ENCODE measurements at places on chromosomes 16 and 17.
A peak's percentile ranks its signal among the peaks of the same experiment; 100 is the strongest.

GRCh38 chr17:79573196-79573896, 37.5 kb downstream of the RBFOX3 start:
- no peak for DNase-seq

DNA sequence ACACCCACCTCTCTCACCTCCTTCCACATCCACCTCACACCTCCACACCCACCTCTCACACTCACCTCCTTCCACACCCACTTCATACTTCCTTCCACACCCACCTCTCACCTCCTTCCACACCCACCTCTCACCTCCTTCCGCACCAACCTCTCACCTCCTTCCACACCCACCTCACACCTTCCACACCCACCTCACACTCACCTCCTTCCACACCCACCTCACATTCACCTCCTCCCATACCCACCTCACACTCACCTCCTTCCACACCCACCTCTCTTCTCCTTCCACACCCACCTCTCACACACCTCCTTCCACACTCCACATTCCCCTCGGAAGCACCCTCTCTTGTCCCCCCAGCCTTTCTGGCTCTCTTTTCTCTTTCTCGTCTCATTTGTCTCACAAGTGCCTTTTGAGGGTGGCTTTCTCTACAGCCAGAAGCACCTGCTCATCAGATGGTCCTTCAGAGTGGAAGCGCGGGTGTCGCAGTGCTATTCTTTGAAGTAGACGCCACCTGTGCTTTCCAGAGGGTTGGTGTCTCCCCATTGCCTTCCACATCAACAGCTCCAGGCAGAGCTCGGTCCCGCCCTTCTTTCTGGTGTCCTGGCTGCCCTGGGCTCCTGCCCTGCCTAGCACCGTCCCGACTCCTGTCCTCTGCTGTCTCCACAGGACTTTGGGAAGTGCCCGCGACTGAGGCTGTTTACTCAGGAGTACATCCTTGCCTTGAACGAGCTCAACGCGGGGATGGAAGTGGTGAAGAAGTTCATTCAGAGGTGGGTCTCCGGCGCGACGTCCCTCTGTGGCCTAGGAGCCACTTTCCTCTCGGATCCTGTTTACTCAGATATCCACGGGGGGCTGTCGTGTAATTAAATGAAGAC, 109.4 kb upstream of the PLCG2 start:
- no peak for DNase-seq

- DNase-seq: no peak
Measured at GRCh38 chr17:77227461-77228240, 86.9 kb downstream of the SEC14L1 start.

GRCh38 chr16:50614955-50615724, 66.0 kb downstream of the SNX20 start:
- DNase-seq: no peak

- no peak for DNase-seq
Measured at GRCh38 chr17:36808180-36808661, 129.1 kb upstream of the LHX1 start.

GRCh38 chr16:78926723-78927210, 673.8 kb downstream of the MAF start:
- DNase-seq: no peak

GRCh38 chr17:36608794-36609497, 7.6 kb downstream of the MRM1 start:
- DNase-seq: no peak

DNA sequence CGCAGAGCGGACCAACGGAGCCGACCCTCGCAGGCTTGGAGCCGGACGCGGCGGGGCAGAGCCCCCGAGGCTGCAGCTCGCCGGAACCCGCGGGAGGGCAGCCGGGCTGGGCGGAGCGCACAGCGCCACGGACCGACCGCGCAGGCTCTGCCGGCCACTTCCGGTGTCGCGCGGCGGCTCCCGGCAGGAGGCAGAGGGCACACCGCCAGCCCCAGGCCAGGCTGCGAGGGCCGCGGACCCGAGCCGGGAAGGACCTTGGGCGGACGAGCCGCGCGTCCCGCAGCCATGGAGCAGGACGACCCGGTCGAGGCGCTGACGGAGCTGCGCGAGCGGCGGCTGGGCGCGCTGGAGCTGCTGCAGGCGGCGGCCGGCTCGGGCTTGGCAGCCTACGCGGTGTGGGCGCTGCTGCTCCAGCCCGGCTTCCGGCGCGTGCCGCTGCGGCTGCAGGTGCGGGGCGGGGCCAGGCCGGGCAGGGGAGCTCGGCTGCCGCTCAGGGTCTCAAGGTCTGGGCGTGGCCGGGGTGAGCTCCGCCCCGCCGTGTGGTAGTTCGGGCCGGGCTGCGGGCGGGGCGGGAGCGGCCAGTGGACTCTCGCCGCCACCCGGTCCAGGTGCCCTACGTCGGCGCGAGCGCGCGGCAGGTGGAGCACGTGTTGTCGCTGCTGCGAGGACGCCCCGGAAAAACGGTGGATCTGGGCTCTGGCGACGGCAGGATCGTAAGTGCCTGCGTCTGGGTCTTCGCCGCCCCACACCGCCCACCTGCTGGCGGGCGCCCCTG, at the start of gene ANTKMT:
Gene ANTKMT, plus strand, starts transcription at position 157 of the 775 bp plus-strand sequence. Its CDS starts 129 bp downstream, at position 286.
- peak; percentile 65 for DNase-seq

- DNase-seq: no peak
Measured at GRCh38 chr16:64304951-64305350, 816.9 kb downstream of the CDH11 start.

DNA sequence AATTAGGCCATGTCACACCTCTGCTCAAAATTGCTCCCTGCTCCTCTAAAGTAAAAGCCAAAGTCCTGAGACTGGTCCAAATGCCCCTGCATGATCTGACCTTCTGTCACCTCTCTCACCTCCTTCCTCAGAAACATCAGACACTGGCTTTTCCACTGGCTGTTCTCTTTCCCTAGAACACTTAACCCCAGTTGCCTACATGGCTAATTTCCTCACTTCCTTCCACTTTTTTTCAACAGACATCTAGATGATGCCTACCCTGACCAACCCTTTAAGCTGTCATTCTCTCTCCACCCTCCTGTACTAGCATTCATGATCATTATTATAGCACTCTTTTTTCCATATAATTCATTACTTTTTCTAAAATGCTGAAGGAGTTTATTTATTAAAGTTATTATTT, 31.0 kb downstream of the CCT6B start:
- DNase-seq: no peak

DNA sequence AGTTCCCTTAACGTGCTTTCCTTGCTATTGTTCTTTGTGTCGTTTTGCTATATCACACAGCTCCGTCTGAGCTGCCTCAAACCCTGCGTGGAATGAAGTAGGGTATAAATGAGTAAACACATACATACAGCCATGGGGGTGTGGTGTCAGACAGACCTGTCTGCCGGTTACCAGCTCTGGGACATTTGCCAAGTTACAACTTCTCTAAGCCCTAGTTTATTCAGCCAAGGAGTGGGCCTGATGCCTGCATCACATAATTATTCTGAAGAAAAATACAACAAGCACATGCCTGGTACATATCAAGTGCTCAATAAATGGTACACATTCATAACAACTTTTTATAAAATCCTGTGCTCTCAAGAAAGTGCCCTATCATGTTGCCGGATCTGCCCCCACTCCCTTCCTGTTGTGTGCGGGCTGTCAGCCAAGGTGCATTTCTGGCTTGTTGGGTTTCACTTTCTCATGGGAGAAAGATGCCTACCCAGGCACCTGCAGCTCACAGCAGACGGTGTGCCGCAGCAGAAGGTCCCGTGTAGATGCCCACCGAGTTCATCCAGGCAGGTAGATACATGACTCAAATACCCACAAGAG, 30.5 kb downstream of the SMPD3 start:
- DNase-seq: peak; percentile 57

DNA sequence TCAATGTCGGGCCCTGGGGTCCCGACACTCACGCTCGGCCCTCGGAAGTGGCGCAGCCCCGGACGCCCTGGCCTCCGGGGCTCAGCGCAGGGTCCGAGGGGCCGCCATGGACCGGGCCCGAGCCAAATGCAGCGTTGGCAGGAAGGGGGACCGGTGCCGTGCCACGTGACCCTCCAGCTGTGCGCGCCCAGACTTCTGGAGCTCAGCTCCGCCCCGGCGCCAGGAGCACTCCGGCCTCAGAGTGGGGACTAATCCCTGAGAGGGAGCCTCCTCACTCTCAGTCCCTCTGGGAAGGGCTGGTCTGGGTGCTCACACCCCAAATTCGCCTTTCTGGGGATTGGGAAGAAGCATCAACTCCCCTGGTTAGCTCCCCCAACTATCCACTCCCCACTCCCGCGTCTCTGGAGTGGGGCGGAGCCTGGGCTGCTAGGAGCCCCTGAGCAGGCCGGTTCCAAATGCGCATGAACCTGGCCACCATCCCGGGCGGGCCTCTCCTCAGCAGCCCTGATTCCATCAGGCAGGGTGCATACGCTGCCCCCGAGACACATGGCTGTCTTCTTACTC, at the start of gene B3GNT9:
Gene B3GNT9, minus strand, starts transcription at position 166 of the 564 bp plus-strand sequence. CDS start 513 bp downstream, outside the sequence.
- peak; percentile 54 for DNase-seq

- DNase-seq: no peak
Measured at GRCh38 chr17:66467766-66468165, 165.4 kb downstream of the PRKCA start.

DNA sequence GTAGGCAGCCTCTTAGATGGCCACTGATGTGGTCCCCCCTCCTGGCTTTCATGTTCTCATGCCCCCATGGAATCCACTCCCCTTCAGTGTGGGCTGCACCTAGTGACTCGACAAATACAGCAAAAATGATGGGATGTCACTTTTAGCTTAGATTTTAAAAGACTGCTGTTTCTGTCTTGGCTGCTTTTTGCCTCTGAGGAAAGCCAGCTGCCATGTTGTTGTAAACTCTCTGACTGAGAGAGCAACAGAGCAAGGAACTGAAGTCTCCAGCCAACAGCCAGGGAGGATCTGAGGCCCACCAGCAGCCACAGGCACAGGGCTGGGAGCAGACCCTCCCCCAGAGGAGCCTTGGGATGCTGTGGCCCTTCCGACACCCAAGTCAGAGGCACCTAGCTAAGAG, 60.6 kb upstream of the MARCHF10 start:
- DNase-seq: no peak

GRCh38 chr17:5203178-5203907, 11.7 kb upstream of the ZNF594 start:
- no peak for DNase-seq

- DNase-seq: no peak
Measured at GRCh38 chr17:38539386-38539785, 66.4 kb downstream of the SRCIN1 start.

DNA sequence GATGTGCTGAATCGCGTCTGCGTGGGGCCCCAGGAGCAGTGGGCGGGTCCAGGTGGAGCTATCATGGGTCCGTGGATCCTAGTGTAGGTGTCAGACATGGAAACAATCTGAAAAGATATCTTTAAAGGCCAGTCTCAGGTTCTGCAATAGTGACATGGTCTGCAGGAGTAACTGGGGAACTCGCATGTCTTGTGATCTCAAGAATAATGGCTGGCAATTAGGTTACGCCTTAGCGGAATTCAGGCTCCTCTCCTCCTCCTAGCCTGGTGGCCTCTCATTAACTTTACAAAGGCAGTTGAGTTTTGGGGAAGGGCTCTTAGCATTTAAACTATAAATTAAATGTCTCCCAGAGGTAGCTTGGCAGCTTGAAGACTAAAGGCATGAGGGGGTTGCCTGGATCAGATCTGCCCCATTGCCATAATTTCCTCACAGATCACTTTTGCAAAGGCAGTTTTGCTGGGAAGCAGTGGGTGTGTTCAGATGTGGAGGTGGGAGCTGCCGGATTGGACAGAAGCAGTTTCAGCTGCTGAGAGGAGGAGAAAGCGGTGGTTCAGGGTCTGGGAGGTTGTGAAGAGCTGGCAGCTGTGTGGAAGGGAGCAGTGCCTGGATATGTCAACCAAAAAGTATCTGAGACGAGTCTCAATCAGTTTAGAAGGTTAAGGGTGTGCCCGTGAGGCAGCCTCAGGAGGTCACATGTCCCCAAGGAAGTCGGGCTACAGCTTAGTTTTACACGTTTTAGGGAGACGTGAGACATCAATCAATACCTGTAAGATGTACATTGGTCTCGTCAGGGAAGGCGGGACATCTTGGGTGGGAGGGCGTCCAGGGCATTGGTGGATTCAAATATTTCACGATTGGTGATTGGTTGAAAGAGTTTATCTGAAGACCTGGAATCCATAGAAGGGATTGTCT, 2.7 kb downstream of the TBCD start:
- DNase-seq: no peak

GRCh38 chr16:88550246-88550661, 19.9 kb upstream of the ZC3H18 start:
- no peak for DNase-seq

GRCh38 chr17:71828182-71828596, 292.6 kb upstream of the SOX9 start:
- DNase-seq: peak; percentile 80

GRCh38 chr16:46976550-46976949, 3.1 kb upstream of the DNAJA2 start:
- no peak for DNase-seq

GRCh38 chr17:6831661-6832263, at the start of gene TEKT1:
Gene TEKT1, minus strand, starts transcription at chr17:6831729. Its CDS starts 1,353 bp downstream, at chr17:6830376.
- DNase-seq: peak; percentile 48

- peak; percentile 50 for DNase-seq
Measured at GRCh38 chr16:46853713-46854443, 22.9 kb upstream of the C16orf87 start.

- no peak for DNase-seq
Measured at GRCh38 chr16:53081032-53081424, 26.2 kb downstream of the CHD9 start.

GRCh38 chr16:83599789-83600462, 207.9 kb upstream of the HSBP1 start:
- DNase-seq: no peak

DNA sequence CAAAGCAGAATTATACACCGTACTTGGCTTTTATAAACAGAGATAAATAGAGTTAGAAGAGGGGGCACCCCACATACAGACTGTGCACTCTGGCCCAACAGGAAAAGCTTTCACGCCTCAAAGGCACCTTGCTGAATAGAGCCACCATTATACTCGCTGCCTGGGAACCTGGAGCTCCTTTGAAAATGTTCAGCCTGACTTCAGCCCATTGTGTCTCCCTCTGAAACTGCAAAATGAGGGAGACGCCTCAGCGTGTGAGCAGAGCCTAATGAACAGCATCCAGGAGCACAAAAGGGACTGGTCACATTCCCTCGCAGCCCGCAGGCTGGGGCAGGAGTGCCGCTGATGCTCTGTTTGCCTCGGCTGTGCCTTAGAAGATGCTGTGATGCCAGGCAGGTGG, 46.3 kb downstream of the ABCC12 start:
- DNase-seq: no peak

DNA sequence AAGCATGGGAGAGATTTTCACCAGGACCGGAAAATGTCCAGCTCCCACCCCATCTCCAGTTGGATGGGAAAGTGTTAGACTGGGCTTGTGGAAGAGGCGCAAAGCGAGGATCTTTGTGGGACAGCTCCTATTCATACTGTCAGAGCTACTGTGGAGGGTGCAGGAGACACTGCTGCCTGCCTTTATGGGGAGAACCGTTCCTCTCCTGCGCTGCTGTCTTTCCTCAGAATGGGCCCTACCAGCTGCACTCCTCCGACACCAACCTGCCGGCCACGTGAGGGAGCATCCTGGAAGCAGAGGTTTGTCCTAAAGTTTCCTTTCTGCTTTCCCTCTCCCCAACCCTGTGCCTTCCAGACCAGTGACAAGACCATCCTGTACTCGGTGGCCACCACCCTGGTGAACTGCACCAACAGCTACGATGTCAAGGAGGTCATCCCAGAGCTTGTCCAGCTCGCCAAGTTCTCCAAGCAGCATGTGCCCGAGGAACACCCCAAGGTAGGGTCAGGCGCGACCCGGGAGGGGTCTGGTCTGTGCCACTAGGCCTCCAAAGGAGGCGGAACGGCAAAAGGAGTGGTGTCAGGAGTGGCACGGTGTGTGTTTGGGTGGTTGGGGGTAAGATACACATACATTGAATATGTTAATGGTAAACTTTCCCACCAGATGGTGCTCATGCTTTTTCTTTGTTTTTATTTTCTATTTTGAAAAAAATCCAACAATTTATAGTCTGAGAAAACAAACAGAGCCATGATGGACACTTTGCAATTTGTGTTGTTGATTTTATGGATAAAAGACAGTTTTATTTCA, 23.0 kb downstream of the SLC35G3 start:
- no peak for DNase-seq
